Activated T-helper 9 cell treated with anti-CD3 and anti-CD28 coated beads, Interleukin-2, amount 50 U/mL, for 16 hours (primary cell): ENCODE measurements at places on chromosomes 4 and X.

DNA sequence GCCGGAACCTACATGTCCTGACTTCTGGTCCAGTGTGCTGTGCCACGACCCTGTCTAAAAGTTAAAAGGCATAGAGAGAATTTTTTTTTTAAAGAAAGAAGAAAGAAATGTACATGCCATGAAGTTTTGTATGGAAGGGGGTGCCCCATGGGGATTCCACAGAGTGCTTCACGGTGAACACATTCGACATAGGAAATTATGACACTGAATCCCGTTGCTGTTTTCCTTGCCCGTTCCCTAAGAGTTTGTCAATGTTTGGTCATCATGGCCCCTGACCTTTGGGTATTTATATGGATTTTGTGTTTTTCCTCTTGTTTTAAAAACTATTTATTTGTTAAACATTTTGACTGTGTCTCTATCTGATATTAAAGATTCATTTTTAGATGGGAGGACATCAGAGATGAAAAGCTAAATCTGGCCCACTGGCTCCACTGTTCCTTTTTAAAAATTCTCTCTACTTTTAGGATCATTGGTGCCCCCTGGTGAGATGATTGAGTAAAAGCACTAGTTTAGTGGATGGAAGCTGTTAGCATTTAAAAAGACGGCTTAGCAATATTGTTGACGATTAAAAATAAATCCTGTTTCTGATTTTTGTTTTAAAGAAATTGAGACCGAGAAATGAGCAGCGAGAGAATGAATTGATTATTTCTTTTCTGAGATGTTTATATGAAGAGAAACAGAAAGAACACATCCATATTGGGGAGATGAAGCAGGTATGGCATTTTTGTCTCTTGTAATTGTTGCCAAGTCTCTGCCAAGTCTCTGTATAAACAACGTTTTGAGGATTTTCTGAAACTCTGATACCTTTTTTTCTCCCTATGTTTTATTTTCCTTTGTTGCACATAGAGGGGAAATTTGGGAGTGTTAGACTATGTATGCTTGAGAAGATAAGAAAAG lies 75.0 kb downstream of the PTTG2 start:
- DNase-seq, result no peak

GRCh38 chrX:148288451-148288850 lies 212.0 kb upstream of the AFF2 start:
- no peak for DNase-seq

DNA sequence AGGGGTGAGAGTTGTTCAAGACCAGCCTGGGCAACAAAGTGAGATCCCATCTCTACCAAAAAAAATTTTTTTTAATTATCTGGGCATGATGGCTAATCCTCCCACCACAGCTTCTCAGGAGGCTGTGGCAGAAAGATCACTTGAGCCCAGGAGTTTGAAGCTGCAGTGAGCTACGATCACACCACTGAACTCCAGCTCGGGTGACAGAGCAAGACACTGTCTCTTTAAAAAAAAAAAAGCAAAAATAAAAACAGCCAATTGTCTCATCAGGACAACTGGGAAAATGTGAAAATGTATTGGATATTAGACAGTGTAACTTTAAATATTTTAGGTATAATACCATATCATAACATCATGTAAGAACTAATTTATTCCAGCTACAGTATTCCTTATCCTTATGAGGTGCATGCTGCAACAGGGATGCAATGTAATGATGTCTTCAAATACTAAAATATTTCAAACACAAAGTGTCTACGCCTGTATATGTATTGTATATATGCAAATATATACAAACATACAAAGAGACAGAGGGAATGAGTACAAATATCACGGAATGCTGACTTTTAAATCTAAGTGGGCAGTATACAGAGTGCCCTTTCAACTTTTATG lies 17.2 kb downstream of the FAM13A start:
- no peak for DNase-seq

- DNase-seq, result no peak
Measured at GRCh38 chrX:8971116-8971515, 62.8 kb downstream of the FAM9B start.

DNA sequence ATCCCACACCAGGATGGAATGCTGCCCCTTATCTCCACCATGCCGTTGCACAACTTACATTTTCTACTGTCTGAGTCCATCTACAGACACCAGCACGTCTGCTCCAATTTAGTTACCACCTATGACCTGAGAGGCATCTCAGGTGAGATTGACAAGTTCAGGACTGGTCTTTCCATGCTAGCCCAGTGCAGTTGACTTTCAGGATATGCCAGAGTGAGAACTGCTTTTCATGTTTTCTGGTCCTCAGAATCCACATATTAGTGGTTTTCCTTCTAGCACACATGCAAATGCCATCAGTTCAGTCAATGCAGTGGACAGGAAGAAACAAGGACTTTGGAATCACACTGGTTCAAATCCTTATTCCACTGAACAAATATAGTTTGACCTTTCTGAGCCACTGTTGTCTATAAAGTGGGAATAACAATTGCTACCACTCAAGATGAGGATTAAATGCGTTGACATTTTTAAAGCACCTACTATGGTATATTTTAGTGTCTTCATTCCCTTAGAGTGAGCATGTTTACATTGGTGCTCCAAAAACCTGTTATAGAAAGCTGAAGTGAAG lies 38.1 kb upstream of the ANXA3 start:
- DNase-seq, result no peak
